Cardiac fibroblast (primary cell): ENCODE measurements at places on chromosomes 12 and 14.

DNA sequence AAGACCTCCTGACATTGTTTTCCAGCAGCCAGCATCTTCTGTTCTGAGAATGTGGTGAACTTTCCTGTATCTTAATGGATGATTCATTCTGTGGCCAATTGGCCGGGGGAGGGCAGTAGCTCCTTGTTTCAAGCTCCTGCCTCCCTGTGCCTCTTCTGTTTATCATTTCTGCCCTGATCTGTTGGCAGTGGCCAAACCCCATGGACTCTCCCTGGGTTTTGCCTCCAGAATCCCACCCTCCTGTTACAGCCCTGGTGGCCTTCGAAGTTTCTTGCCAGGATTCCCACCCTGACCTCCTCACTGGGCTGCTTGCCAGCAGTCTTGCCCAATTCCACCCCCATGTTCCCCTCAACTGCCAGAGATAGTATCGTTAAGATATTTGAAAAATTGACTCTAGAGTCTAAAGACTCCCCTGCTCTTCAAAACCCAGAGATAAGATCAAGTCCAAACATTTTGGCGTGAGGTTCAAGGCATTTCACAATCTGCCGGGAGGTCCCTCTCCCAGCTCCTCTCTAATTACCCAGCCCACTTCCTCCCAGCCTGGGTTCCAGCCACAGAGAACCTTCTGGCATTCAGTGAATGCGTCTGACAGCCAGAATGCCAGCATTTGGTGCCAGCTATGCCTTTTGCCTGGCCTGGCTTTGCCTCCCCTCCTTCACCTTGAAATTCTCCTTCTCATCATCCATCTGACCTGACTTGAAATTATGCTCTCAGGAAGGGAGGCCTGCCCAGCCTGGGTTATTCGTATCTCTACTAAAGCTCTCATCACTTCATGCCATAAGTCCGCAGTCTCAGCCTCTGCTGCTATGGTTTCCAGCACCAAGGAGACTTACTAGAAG is 37.7 kb upstream of the TXNRD1 start:
- peak; percentile 98 for DNase-seq

DNA sequence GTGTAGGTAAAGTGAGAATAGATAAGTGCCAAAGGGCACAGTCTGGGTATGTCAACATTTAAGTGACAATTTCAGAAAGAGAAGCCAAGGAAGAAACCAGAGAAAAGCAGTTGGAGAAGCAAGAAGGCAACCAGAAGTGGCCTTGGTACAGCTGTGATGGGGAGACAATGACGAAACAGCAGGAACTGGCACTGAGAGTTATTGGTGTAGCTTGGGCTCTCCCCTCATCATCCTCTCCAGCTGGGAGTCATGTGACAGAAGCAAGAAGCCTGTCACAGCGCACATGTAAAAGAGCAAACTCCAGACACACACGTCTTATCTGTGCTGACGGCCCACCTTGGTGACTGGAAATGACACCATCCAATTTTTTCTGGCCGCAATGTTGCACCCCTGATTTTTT is 203.3 kb upstream of the NUDT4 start:
- DNase-seq = no peak

DNA sequence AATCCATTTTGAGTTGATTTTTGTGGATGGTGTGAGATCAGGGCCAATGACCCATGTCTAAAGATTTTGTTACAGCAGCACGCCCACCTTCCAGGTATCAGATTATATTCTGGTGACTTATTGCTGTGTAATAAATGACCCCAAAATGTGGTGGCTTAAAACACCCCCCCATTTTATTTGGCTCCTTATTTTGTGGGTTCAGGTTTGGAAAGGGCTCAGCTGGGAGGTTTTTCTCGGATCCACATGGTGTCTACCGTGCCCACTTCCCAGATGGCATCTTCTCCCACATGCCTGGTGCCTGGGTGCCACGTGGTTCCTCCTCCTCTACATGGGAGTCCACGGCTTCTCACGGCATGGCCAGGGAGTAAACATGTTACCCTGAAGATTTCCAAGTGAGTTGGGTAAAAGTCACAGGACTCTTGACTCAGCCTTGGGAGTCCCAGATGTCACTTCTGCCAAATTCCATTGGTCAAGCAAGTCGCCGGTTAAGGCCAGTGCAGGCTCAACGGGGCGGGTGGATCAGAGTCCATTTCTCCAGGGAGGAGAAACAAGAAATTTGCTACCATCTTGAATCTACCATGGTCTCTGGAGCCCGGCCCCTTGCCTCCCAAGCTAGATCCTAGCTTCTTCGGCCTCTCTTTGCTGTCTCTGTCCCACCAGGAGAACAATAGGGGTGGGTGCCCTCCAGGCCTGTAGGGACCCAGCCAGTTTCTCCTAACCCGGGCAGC is 214.3 kb downstream of the KIF26A start:
- DNase-seq = no peak

DNA sequence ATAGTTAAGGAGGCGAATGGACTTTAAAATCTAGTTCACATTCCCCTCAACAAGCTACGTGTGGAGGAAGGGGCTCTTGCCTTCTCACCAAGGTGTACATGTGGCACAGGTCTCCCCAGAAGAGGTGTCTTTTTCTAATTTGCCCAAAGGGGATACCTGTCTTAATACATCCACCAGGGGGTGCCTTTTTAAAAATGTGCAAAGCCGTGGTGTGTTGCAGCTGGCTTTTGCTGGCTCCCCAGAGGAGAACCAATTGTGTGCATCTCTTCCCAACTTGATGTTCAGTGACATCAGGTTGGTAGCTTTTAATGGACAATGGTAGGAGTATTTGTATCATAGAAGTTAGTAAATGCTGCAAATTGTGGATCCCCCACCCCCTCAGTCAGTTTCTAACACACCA is 33.8 kb downstream of the CREBL2 start:
- DNase-seq = peak; percentile 57

DNA sequence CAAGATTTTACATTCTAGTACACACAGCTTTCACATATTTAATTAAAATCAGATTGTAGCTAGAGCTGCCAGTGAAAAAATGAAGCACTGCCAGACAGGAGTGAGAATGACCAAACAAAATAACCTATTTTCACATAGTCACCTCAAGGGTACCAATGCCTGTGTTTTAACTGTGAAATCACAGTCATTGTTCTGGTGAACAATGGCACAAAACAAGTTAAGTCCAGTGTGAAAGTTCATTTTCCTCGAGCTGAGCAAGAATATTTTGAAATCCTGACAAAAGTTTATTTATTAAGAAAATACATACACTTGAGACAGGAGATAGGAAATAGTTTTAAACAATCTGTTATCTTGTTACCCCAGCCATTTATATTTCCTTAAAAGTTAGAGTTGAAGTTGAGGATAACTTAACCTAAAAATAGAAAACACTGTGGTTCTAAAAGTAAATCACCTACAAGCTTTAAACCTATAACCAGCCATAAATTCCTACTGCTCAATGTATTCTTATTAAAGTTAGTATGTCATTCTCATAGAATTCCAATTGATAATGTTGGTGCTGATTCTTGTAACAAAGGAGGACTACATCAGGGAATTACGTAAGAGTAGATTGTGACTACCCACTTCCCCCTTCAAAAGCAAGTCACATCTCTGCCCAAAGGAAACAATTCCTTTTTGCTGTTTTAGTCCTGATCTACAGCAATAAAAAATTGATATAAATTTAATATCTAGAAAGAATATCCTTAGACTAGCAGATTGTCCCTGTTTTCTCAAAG is 15.9 kb downstream of the DENND5B start:
- DNase-seq = peak; percentile 64

DNA sequence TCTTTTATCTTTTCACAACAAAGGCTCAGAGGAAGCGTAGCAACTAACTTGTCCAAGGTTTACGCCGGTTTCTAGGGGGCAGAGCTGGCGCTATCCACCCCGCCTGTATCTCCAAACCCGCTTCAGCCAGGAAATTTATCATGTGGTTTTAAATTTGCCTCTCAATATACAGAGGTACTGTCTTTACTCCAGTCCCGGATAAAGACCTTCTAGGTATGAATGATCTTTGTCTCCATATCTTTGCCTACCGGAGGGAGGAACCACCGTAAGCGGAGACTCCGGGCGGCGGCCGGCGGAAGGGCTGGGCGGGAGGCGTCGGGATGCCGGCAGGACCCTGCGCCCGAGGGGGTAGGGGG is 693 bp upstream of the RIMKLB start:
- DNase-seq = peak; percentile 67

GRCh38 chr14:103488960-103489359 is 33.7 kb downstream of the CKB start:
- no peak for DNase-seq
